ENCODE measurements at places on chromosomes 11 and 22.

DNA sequence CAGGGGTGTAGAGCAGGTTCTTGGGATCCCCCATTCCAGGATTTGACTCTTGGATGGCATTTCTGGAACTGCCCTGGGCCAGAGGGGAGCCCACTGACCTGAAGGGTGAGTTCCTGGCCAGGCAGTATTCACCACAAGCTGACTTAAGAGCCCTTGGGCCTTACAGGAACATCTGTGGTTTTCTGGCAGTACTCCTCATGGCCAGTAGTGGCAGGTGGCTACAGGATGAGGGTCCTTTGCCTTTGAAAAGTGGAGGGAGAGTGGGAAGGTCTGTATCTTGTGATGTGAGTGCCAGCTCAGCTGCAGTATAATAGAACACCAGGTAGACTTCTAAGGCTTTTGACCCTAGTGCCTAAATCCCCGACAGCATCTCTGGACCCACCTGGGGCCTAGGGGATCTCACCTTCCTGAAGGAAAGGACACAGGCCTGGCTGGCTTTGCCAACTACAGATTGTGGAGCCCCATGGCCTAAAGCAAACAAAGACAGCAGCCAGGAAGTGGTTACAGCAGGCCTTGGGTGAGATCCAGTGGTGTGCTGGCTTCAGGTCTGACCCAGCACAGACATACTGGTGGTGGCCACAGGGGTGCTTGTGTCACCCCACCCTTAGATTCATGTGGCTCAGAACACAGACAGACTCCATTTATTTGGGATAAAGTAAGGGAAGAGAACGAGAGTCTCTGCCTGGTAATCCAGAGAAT, 9.0 kb downstream of the OR51S1 start:
- DNase-seq, result no peak

DNA sequence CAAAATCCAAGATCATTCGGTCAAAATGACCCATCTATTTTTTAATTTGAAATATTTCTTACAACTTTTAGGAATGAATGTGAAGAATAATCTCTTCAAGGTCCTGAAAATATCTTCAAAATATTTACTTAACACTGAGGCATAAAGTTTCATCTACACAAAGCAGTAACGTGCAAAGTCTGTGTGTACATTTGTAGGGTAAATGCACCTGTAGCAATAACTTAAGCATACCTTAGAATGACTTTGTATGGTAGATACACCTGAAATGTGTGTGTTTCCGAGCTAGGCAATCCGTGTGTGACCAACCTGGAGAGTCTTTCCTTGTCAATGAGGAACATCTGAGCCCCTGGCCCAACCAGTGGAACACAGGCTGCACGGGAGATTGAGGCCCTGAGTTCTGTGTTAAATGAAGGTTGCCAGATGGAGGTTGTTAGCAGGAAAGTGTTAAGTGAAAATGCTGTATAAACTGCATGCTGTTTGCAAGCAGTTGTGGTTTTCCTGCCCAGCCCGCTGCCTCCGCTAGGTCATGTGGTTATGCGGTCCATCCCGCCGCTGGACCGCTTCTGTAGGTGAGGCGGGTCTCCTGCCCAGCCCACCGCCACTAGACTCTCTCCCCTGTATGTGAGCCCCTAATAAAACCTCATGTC, 7.6 kb upstream of the CTR9 start:
- no peak for DNase-seq

DNA sequence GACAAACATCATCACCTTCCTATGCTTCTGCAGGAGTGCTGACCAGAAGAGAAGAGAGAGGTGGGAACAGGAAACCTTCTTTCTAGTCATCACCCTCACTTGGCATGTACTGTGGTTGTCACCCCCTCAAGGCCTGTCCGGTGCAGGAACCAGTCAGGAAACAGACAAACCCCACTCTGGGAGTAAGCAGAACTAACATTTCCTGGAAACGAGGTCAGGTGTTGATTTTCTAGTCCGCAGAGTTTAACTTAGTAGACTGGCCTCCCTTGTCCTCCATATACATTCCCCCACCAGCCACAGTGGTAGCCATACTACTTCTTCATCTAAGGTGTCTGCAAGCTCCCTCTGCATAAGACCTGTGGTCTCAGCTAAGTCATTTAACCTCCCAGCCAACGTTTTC, 80.7 kb upstream of the NCAM1 start:
- DNase-seq, result no peak

DNA sequence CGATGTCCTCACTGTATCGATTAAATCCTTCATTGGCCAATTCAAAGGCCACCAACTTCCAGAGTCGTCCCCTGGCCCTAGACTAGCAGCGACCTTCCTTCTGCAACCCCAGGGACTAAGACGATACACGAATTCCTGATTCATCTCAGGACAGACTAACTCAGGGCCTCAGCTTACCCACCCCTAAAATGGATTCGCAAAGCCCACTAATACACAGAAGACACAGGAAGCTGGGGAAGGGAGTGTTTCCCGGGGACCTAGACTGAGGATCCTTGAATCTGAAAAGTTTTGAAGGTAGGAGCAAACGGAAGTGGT, 509 bp downstream of the LAMTOR1 start:
- DNase-seq, result no peak

- DNase-seq, result no peak
Observed at GRCh38 chr11:66541892-66542291, 4.0 kb downstream of the ZDHHC24 start.

GRCh38 chr11:68828155-68828931, 13.4 kb downstream of the CPT1A start:
- DNase-seq, result peak; percentile 48

DNA sequence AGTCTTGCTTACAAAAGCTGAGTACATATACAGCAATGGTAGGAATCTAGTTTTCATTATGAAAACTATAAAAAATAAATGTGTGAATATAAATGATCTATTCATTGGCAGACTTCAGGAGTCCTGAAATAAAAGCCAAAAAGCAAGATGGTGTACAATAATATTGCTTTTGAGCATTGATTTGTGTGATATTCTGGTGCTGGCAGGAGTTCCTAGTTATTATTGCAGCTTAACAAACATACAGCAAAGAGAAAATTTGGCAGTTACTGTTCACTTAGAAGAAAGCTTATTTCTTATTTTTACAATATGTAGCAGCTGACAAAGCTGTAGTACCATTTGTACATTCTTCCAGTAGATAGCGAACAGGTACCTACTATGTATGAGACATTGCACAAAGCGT, 1518.9 kb upstream of the TENM4 start:
- DNase-seq, result no peak

DNA sequence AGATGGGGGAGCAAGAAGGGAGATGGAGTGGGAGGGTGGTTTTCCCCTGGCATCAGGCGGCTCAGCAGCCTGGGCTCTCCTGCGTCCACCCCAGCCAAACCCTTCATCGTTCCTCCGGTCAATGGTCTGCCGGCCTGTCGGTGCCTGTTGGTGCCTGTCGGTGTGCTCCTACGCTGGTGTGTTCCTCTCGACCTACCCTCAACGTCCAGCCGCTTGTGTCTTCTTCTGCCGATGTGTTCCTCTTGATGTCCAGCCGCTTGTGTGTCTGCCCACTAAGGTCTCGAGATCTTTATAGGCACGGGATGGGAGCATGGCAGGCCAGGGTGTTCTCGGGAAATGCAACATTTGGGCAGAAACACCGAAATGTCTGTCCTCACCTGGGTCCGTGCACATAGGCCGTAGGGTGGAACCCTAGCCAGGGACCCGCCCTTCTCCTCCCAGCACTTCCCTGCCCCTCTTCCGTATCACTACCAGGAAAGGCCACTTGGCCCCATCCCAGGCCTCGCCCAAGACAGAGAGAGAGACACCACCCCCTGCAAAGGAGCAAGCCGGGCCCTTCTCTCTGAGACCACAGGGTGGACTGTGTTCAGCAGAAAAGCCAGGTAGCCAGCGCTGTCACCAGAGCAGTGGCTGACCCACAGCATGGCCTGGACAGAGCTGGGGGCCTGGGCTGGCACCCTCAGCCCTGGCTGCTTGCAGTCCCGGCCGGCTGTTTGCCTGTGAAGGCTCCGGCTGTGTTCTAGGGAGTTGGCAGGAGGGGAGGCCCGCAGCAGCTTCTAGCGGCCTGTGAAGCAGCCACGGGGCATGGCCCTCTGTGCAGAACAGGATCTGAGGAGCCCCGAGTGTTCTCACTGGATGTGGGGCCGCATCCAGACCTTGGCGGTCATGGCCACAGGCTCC, 61.6 kb upstream of the KCNQ1OT1 start:
- DNase-seq, result no peak

DNA sequence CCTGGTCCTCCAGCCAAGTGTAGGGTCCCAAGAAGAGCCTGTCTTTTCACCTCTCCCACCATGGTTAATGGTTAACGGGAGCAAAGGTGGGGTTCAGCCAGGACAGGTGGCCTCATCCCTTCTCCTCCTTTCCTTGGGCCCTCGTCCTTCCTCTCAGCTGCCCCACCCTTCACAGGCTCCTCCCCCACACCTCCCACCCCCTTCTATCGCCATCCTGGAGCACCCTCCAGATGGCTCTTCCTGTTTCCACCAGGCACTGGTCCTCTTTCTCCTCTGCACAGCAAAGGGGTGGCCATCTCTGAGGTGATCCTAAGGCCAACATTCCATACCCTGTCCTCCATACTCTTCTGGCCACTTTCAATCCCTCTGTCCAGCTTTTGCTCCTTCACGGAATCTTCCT, 48.9 kb downstream of the SLC22A12 start:
- no peak for DNase-seq

- no peak for DNase-seq
Observed at GRCh38 chr22:49628391-49629260, 199.0 kb downstream of the BRD1 start.

- no peak for DNase-seq
Observed at GRCh38 chr11:71357414-71357813, 90.8 kb downstream of the DHCR7 start.

GRCh38 chr11:8356721-8357504, 93.2 kb upstream of the LMO1 start:
- DNase-seq, result no peak

GRCh38 chr22:42721045-42721434, 370 bp upstream of the A4GALT start:
- no peak for DNase-seq

DNA sequence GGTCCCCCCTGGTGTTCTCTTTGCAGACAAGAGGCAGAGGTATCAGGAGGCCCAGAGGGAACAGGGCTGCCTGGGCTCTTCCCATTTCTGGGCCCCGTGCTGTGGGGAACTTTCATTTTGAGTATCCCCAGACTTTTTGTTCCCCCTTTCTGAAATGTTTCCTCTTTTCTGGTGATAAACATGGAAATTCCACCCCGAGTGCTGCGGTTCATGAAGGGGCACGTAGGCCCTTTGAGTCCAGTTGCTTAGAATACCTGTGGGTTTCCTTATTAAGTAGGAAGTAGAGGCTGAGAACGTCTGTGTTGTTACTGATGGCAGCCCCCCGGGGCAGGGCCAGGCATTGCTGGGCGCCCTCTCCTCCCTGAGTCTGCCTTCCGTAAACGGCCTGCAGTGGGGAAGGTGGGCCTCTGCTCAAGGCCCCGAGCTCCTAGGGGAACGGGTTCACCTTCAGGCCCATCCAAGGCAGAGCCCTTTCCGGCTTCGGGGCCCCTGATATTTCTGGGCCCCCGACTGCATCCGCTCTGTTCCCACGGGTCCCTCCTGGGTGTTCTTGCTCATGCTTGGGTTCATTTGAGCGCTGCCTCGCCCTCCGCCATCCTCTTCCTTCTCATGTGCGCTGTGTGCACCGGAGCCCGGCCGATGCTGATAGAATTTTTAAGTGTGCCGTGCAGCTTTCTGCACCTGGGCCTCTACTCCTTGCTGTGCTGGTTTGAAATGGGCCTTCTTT, 12.0 kb downstream of the TBC1D22A start:
- no peak for DNase-seq

- no peak for DNase-seq
Observed at GRCh38 chr22:46250783-46251125, 661 bp upstream of the CDPF1 start.

DNA sequence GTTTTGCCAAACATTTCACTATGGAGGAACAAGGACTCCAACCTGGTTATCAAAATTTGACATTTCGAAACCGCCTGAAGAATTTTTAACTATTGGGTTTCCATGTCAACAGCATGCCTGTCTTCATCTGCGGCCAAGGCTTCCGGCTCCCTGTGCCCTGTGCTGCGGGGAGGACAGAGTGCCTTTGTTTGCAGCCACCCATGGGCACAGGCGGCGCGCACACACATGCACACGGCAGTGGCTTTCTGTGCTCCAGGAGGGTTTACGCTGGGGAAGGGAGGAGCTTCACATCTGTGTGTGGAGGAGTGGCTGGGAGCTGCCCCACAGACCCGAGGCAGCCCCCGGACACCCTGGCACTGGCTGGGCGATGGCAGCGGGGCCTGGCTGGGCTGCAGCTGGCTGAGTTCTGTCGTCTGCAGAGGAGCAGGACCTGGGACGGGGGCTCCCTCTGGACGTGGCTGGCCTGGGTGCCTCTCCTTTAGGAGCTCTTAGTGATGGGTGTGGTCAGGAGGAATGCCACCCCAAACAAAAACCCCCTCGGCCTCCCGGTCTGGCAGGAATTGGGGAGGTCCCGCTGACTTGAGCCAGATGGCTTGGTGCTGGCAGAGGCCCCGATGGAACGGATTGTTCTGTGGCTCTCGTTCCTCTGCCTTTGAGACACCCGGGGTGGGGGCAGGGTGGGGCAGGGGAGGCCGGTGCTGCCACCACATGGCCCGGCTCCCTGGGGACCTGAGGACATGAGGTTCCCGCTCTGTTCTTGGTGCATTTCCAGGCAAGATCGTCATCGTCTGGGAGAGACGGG, 1290.9 kb downstream of the BRD1 start:
- DNase-seq, result no peak

- no peak for DNase-seq
Observed at GRCh38 chr11:24408202-24408601, 88.7 kb upstream of the LUZP2 start.

DNA sequence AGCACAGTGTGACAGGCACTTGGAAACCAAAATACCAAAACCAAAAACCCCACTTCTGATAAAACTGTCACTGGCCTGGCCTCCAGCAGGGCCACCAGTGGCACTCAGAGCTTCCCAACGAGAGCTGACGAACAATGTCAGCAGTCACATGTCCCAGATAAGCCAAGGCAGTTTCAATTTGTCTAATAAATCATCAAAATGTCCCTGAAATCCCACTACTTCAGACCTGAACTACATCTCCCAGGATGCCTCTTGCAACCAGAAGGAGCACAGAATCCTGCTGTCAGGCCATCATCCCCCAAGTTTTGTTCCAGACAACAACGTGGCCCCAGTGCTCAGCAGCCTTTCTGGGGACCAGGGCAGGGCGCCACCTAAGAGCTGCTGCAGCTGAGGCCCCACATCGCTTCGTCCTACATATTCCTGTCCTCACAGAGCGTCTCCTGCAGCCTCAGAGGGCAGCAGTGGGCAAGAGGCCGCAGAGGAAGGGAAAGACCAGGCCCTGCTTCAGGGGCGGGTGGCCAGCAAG, 25.1 kb downstream of the LRFN4 start:
- DNase-seq, result no peak

GRCh38 chr11:29389793-29390192, 627.0 kb downstream of the KCNA4 start:
- DNase-seq, result no peak

- no peak for DNase-seq
Observed at GRCh38 chr11:69210310-69211035, 54.7 kb downstream of the SMIM38 start.

GRCh38 chr11:83721263-83721662, 435.1 kb upstream of the CCDC90B start:
- DNase-seq, result no peak
